ENCODE measurements at places on chromosomes 4 and X.

DNA sequence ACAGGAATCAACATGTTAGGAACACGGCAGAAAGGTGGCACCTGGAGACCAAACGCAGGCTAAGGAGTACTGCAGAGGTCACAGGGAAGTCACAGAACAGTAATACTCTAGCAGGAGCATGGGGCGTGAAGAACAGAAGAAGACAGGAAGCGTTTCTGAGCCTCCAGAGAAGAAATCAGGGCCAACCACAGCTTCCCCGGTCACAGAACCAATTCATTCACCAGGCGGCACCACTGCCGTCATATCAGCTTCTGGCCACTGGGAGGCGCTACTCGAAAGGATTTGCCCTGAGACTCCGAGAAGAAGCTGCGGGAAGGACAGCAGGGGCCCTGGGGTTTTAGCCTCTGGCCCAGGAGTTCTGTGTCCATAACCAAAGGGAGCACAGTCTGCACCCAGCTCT is 78.0 kb upstream of the DRD5 start:
- peak; percentile 30 for DNase-seq

DNA sequence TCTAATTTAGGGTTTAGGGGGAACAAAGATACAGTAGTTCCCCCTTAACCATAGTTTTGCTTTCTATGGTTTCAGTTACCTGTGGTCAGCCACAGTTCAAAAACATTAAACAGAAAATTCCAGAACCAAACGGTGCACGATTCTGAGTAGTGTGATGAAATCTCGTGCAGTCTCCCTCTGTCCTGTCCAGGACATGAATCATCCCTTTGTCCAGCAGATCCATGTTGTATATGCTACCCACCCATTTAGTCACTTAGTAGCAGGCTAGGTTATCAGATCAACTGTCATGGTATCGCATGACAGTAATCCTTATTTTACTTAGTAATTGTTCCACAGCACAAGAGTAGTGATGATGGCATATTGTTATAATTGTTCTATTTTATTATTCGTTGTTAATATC is 556.1 kb downstream of the IL1RAPL1 start:
- DNase-seq, result no peak

- no peak for DNase-seq
Measured at GRCh38 chrX:40683245-40683644, 35.9 kb upstream of the CXorf38 start.

DNA sequence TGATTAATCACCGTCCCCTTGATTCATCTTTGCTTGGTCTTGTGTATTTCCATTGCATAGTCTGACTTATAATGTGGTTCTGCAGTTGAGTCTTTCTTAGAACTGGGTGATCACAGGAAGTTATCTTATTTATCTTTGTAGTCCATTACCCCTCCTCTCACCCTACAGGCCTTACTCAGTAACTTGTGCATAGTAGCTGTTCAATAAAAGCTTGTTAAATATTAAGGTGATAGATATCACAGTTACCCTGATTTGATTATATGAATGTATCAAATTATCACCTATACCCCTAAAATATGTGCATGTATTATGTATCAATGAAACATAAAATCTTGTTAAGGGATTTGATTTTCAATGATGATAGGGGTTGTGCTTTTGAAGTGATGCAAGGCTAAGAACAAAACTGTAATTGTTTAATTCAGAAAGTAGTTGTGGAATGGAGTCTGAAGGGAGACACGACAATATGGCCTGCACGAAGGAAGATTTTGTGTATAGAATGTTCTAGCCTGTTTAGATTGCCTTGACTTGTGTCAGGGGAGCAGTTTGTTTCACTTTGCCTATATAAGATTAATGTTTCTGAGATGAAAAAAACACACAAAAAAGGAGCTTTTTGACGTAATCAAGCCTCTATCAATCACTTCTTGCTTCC is 132.4 kb upstream of the LIMCH1 start:
- DNase-seq, result no peak

DNA sequence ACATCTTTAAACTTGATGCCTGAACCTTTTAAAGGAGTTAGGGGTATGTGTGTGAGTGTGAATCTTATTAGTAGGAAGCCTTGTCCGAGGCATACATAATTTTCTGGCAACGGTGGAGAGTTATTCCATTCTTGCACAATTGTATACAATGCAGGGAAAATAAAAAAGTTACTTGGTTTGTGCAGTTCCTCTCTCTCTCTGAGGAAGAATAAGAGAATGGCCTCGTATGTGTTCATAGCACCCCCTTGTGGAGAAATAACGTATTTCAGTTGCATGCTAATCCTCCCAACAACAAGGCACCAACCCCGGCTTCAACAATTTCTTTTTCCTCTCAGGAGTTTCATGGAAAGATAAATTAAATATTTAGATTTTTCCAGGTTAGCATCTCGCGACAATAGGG is 33.7 kb upstream of the FGF13 start:
- DNase-seq, result no peak

DNA sequence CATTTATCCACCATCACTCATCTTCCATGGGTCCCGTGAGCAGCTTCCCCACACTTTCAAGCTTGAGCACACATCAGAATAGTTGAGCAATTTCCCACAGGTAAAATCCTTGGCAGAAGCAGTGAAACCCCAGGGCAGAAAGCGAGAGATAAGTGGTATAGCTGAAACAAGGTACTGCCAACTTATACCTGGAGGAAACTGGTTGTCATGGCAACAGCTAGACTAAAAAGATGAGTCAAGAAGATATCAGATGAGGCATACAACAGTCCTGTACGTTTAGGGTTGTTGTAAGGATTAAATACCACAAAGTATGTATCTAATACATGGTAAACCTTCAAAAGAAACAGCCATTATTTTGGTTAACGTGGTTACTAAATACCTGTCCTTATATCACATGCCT is 66.9 kb upstream of the PHOX2B start:
- no peak for DNase-seq

- no peak for DNase-seq
Measured at GRCh38 chr4:151184523-151185458, 85.4 kb downstream of the RPS3A start.

- DNase-seq, result peak; percentile 1
Measured at GRCh38 chr4:155667222-155667567, 547 bp downstream of the GUCY1A1 start.

- no peak for DNase-seq
Measured at GRCh38 chr4:39514888-39515401, 12.3 kb downstream of the UGDH start.

- DNase-seq, result no peak
Measured at GRCh38 chrX:54447461-54447860, 7.3 kb downstream of the TSR2 start.

- DNase-seq, result no peak
Measured at GRCh38 chr4:104719539-104720230, 225.0 kb upstream of the CXXC4 start.

GRCh38 chr4:95093936-95094929 is 336.5 kb downstream of the BMPR1B start:
- no peak for DNase-seq

GRCh38 chr4:157043131-157043530 is 32.8 kb upstream of the GLRB start:
- no peak for DNase-seq

DNA sequence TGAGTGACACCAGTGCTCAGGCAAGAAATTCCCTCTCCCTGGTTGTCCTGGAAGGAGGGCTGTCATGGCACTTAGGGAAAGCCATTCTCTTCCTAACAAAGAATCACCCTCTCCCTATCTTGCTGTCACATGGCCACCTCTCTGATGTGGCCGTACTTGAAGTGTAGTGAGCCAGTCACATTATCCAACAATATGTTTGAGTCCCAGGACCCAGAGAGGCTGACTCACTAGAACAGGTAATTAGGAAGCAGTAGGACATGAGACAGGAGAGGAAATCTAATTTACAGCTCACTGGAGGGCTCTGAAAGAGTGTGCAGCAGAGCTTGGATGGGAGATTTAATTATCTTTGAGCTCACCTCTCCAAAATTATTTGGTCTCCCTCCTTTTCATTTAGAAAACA is 299.1 kb downstream of the ARHGAP24 start:
- no peak for DNase-seq

DNA sequence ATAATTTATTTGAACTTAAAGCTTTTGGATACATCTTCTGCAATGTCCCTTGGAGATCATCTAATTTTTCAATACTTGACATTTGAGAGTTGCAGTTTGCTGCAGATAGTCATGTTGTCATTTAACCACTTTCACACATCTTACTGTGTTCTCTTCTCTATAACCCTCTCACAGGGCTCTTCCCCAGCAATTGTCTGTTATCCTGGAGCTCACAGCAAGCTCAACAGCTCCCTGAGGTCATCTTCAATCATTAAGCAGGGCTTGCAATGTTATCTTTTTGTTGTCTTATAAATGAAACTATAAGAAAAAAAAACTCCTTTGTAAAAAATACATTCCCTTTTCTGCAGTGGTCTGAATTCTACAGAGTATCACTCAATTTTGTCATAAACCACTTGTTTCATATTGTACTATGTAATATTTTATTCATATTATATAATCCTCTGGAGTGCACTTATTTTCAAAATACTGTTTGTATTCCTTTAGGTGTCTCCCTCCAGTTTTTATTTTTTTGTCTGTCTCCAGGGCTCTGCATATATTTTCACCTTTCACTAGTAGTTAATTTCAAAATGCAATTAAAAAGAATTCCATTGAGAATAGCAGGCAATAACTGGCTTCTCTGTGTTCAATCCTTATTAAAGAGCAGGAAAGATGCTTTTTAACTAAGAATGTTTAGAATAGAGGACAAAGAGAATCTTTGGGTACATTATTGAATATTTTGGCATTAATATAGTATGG is 106.3 kb upstream of the ARSJ start:
- DNase-seq, result no peak

DNA sequence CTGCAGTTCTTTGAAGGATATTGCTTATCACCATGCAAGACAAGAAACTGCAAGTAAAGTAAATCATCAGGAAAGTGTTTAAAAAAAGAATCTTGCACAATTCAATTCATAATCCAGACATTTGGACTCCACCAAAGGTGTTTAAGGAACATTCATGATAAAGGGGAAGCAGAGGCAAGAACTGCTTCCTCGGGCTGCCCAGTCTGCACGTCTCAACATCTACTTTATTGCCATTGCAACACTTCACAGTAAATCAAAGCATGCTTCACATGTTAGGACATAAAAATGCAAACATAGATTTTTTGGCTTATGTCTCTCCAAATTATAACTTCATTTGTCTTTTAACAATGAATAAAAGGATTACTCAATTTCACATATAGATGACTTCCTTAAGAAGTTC is 42.5 kb downstream of the MID1 start:
- DNase-seq, result no peak

GRCh38 chr4:84615355-84615754 is 32.4 kb downstream of the CDS1 start:
- DNase-seq, result no peak

- no peak for DNase-seq
Measured at GRCh38 chrX:53456254-53456653, 22.1 kb upstream of the HSD17B10 start.

GRCh38 chr4:75821966-75822365 is 80.3 kb downstream of the PPEF2 start:
- no peak for DNase-seq

DNA sequence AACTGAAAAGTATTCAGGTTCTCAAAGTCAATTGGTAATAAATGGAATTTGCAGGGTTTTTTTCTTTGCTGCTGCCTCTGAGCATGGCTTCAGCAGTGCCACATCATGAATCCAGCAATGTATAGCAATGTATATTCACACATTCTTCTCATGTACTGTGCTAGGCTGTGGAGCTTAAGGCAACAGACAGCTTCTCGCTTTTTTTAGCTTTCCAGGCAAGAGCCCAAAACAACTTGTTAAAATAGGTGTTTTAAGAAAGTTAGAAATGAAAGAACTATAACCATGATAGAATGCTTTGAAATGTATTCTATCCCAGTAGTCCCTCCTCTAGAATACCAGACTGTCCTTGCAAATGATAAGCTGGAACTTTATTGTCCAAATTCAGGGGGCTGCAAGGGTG is 30.4 kb downstream of the SMIM43 start:
- DNase-seq, result no peak

GRCh38 chrX:341541-342101 is 23.0 kb upstream of the GTPBP6 start:
- DNase-seq, result no peak

- DNase-seq, result peak; percentile 20
Measured at GRCh38 chr4:173494013-173494970, 35.7 kb downstream of the HAND2 start.

DNA sequence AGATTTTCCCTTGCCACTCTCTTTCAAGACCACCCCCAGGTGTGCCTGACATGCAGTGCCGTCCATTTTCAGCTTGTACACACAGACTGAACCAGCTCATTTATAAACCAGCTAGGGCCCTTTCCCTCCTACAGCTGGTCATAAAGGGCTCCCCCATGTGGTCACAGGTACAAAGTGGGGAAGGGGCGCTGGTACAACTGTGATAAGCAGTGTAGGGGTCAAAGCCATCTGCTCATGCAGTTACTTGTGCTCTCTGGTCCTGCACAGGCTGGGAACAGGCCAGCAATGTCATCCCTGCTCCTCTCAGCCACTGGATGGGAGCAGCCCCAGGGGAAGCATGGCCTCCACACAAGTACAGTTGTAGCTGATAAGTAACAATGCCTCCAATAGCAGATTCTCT is 20.6 kb downstream of the GABRQ start:
- no peak for DNase-seq

GRCh38 chrX:108439426-108439942 is at the start of gene COL4A5:
TSS of gene COL4A5 (plus strand) at chrX:108439838. CDS start at chrX:108440126, 288 bp downstream.
- no peak for DNase-seq

DNA sequence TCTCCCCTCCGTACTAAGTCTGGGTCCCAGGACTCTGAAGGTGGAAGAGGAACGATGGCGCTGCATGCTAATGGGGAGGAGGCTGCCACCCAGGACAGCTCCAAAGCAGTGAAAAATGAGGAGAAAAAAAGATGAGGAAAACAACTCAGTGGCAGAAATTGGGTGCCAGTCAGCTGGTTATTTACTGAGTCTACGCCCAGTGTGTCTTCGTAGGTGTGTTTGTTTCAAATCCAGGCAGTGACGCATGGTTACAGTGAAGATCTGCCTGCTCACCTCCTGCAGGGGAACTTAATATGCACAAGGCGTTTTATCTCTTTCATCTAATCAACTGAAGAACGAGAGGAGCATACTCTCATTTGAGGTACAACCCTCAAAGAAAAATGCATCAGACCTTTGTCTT is 70.9 kb upstream of the FBXW7 start:
- DNase-seq, result no peak

GRCh38 chr4:26936284-26937065 is 75.8 kb downstream of the STIM2 start:
- no peak for DNase-seq

- DNase-seq, result no peak
Measured at GRCh38 chr4:19657856-19658255, 593.8 kb upstream of the SLIT2 start.

GRCh38 chr4:17930256-17930655 is 91.3 kb downstream of the LCORL start:
- DNase-seq, result no peak

- DNase-seq, result no peak
Measured at GRCh38 chr4:47334652-47335051, 128.8 kb downstream of the COMMD8 start.

- no peak for DNase-seq
Measured at GRCh38 chr4:23374259-23374658, 515.6 kb downstream of the PPARGC1A start.

- DNase-seq, result no peak
Measured at GRCh38 chr4:146916479-146917076, 29.1 kb downstream of the TTC29 start.

All from stimulated activated CD8-positive, alpha-beta memory T cell treated with anti-CD3 and anti-CD28 coated beads, Interleukin-15, amount 100 ng/mL, for 1 hour (primary cell).